ENCODE measurements at places on chromosomes 4 and X. TPM values are rescaled to one million over a fixed set of nuclear protein-coding genes. Genes with fewer than 3 reads are reported as not detected.

Gene REPS2
- total RNA-seq: not detected

Gene CXCL5
- not detected for total RNA-seq

Gene IRS4
- total RNA-seq: not detected

Gene ATP10D
- 2.7 TPM for total RNA-seq

Gene F8A3
- 0.43 TPM for total RNA-seq

Gene MAGEA4
- total RNA-seq: not detected
